ENCODE measurements at places on chromosomes 13 and 19.

DNA sequence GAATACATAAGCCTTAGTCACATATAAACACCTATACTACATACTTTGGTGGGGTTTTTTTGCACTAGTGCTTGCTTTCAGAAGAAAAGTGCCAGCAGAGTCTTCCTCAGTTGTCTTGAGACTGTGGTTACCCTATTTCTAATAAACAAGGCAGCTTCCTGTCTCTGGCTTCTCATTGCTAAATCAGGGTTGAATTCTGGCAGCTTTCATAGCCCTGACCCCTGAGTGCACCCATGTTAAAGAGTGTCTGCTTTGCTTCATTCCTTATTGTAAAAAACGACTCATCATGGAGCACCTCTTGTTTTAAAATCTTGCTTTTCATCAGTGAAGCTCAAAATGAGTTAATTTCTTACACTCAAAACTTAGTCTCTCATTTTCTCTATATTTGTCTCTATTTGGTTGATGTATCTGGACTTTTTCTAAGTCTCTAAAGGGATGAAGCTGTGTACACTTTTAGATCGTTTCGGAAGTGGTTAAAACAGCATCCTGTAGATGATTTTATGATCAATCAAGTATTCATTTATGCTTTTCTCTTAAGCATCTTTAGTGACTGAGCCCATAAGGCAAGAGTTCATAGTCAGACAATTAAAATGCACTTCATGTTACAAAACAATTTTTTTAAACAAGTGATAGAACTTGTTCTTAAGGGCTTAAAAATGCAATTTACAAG, 72.1 kb downstream of the KLF12 start:
- DNase-seq: no peak

DNA sequence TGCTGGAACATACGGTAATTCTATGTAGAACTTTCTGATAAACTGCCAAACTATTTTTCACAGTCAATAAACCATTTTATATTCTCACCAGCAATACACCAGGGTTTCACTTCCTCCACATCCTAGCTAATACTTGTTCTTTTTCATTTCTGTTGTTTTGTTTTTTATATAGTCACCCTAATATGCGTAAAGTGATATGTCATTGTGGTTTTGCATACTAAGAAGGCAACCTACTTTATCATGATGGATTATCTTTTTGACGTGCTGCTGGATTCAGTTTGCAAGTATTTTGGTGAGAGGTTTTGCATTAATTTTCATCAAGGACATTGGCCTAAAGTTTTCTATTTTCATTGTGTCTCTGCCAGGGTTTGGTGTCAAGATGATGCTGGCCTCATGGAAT, 1384.1 kb downstream of the UQCRFS1 start:
- no peak for DNase-seq

GRCh38 chr13:20337884-20338551, 105.9 kb upstream of the GJB6 start:
- DNase-seq: no peak

- no peak for DNase-seq
Measured at GRCh38 chr19:40639638-40639982, 38.4 kb downstream of the LTBP4 start.

GRCh38 chr13:90362707-90363106, 984.8 kb upstream of the MIR17HG start:
- DNase-seq: no peak

- DNase-seq: no peak
Measured at GRCh38 chr13:53749306-53749705, 720.7 kb downstream of the OLFM4 start.
